ENCODE measurements at places on chromosomes 7 and 10.

DNA sequence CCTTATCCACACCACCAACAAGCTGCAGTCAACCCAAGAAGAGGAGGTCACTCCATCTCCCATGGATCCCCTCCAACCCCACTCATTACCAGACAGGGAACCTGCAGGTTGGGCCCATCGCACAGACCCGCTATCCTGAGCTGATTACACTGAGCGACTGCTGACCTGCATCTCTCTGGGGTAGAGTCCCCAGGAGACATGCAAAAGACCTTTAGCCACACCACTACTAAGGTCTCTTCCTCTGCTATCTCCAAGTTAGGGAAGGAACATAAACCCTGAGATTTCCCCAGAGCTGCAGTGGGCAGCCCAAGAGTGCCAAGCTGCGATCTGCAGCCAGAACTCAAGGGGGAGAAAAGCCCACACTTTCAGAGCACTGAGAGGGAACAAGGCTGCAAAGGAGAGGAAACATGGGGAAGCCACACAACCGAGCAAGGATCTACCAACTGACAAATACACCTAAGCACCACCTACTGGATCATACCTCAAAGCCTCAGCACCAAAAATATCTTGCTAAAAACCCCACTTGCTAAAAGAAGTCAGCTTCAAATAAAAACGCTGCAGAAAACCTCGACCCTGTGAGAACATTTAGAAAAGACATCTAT is 298.2 kb downstream of the SORCS1 start:
- DNase-seq, result no peak

- DNase-seq, result no peak
These were observed 76.4 kb upstream of the DLX6 start for GRCh38 chr7:96928965-96929364.

GRCh38 chr7:25069900-25070443 is 55.1 kb downstream of the CYCS start:
- DNase-seq, result peak; percentile 55

DNA sequence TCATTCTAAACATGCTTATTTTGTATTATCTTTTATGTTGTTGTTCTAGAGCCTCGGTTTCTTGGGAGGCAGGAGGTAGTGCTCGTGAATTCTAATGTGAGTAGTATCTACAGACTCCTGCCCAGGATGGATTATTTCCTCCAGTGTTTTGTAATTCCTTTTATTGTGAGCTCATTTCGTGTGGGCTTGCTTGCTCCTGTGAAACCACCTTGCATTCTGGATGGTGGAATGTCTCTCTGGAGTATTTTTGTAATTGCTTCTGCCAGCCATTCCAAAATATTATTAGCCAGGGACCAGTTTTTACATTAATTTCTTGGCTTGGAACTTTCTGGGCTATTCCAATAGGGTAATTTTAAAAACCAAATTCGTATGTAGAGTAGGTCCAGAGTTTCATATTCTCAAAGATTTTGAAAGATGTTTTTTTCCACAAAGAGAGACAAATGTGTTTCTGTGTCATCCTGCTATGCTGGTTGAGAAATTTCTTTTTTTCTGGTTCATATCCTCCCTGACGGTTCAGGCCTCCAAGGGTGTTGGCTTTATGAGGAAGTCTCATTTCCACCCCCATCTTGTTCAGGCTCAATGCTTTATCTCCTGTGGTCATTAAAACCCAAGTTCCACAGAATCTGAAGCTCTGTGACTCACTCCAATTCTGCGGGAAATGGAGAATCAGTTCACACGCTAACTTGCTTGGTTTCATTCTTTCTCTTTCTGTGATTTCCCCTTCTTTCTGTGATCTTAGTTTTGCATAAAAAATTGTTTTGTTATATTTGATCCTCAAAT is 41.7 kb upstream of the CALD1 start:
- peak; percentile 23 for DNase-seq

- no peak for DNase-seq
These were observed 49.4 kb downstream of the VCL start for GRCh38 chr10:74047304-74047703.

DNA sequence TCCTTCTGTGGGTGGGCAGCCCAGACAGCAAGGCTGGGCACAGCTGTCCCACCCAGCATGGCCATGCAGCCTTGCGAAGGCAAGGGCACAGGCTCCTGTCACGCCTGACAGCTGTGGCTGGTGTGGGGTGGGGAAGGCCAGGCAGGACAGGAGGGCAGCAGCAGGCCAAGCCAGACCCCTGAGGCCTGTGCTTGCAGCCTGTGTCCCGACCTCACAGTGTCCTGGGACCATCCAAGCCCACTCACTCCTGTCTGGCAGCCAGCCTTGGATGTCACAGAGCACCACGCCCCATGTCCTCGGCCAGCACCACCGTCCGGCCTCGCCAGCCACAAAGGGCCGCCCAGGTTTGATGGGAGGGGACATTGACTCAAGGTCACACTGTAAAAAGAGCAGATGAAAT is 85.5 kb upstream of the LRRC4 start:
- DNase-seq, result no peak

All from CD4-positive, alpha-beta T cell treated with Interleukin-4 for 1 hour (primary cell).